ENCODE measurements at places on chromosomes 5 and 9.

DNA sequence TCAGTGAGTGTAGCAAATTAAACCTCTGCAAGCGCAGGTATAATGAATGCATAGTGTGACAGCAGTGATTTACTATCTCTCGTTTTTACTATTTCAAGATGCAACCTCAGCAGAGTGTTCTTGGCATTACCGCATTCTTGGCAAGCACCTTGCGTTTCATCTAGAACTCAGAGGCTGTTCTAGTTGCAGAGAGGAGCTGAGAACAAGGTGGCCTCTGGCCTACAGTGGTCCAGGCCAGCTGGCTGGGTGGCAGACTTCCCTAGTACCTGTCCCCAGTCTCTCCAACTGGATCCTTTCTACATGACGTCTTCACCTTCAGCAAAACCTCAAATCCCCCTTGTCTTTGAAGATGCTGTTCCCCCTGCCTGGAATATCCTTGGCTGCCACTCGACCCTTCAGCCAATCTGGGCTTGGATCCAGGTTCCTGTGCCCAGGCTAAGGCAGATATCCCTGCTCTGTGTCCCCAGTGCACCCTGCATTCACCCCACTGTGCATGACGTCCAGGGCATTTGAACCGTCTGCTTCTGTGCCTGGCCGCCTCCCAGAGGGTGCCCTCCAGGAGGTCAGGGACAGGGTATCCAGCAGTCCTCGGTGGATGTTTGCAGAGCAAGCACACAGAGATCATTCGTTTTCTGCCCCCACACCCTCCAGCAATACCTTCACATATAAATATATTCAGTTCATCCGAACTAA, 120.4 kb upstream of the CPEB4 start:
- DNase-seq, result no peak

DNA sequence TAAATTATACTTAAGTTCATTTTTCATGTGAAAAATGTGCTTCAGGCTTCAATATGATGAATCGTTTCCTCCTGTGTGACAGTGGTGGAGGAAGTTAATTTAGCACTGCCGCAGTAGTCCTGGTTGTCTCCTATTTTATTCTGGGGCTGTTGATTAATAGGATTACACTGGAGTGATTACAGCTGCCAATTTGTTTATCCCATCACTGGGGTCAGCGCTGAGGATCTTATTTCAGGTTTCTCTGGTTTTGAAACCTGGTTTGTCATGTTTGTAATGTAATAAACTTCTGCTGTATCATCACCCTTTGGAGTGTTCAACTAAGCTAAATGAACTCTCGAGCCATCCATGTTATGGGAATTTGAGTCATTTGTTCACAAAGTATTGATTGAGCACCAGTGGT, 241.7 kb upstream of the KCNN2 start:
- no peak for DNase-seq

GRCh38 chr9:14883310-14883944, 26.8 kb downstream of the FREM1 start:
- DNase-seq, result no peak

DNA sequence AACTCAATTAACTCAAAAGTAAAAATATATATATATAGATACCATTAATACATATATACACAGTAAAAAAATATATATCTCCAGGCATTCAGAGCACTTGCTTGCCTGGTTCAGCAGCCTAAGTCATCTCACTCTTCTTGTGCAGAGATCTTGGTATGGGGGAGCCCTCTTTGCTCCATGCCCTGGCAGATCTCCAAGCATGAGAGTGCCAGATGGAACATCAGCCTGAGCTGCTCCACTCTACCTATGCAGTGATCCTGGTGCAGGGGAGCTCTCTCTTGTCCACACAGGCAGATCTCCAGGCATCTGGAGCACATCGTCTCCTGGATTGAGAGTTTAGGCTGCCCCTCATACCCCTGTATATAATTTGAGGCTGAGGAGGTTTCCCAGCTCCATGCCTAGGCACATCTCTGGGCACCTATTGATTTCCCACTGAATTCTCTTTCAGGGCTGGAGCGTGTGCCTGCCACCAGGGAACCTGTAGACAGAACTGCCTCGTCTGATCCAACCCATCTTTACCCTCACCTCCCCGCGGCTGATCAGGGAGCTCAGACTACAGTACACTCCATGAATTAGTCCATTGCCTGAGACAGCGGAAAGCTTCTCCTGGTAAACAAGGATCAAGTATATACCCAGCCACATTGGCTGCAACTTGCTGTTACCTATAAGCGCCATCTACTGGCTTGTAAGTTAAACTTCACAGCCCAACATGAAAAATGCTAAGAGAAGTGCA, 342.4 kb upstream of the GRIA1 start:
- no peak for DNase-seq

- no peak for DNase-seq
These were observed 1.6 kb downstream of the C1QTNF3 start for GRCh38 chr5:34041247-34041972.

DNA sequence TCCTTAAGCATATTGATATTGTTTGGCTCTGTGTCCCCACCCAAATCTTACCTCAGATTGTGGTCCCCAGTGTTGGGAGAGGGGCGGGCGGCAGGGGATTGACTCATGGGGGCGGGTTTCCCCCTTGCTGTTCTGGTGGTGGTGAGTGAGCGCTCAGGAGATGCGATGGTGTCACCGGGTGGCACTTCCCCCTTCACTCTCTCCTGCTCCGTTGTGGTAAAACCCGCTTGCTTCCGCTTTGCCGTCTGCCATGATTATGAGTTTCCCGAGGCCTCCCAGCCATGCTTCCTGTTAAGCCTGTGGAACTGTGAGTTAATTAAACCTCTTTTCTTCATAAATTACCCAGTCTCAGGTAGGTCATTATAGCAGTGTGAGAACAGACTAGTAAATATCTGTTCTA, 229.1 kb downstream of the IRX2 start:
- no peak for DNase-seq

- DNase-seq, result no peak
These were observed 1032.6 kb downstream of the CDH12 start for GRCh38 chr5:21820527-21820926.

DNA sequence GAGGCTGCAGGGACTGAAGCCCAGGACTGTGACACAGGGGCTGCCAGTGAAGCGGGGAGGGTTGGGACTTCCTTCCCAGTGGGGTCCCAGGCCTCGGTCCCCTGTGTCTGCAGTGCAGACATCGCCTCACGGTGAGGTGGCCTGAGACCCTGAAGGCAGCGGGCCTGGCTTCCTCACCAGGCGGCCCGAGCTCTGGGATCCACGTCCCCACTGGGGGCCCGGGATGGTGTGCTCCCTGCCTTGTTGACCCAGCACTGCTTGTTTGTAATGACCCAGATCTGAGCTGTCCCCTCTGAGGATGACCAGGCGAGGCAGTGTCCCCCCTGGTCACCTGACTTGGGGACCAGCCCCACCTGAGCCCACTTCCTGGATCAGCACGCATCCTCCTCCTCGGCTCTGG, 53.1 kb downstream of the COL5A1 start:
- no peak for DNase-seq

Data from activated T-helper 1 cell treated with anti-CD3 and anti-CD28 coated beads, Interleukin-2, amount 50 U/mL, for 16 hours (primary cell).